ENCODE measurements at places on chromosomes 6 and 20. TPM values are rescaled to one million over a fixed set of nuclear protein-coding genes. Genes with fewer than 3 reads are reported as not detected.

DNA sequence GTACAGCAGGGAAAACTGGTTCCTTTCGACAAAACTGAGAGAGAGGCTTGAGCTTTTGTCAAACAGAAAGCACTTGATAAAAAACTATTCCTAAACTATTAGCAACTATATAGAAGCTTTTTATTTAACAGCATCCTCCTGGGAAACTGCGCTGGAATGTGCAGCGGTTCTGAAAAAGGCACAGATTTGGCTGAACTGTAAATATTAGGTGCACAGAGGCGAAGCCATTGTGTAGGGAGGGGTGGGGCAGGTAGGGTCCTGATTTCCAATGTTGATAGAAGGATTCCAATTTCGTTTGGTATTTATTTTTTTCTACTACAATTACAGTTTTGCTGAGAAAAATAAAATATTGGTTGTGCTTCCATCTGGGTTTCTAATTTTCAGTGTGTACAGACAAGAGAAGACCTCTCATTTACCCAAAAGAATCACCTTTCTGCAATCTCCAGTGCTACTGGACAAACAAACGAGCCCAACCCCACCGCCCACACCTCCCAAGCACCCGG lies 698 bp upstream of the SH3BGRL2 start:
- no peaks in the 10 kb centered on the region for H3K27me3 ChIP-seq
- H3K36me3 ChIP-seq: no peaks in the 10 kb centered on the region
- peak overlapping the region; percentile 70 for H3K4me3 ChIP-seq
- no peak overlapping the region for H3K27ac ChIP-seq

DNA sequence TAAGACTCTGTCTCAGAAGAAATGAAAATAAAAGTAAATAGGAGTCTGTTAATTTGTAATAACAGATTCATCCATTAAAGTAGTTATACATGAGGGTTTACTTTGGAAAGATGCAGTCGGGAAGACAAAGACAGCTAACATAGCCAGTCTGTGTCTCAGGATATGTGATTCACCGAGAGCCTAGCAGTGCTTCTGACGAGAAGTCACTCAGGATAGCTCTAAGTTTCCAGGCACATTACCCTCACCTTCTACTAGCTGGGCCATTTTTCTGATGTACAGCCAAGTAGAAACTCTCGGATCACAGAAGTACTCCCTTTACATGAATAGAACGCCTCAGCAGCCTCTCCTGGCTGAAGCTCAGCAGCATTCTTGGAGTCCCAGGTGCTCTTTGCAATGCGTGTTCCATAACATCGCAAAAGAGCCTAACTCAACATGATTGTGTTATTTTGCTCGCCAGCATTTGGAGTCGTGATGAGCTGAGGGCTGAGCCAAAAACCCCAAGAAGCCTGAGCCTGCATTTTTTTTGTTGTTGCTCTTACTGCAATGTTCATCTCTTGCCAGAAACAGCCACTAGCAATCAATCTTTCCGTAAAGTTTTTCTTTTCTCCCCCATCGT lies 22.4 kb upstream of the TASP1 start:
- H3K4me3 ChIP-seq: no peak overlapping the region
- H3K27ac ChIP-seq: no peak overlapping the region
- peaks cover 3% of the 10 kb centered on the region for H3K27me3 ChIP-seq
- no peaks in the 10 kb centered on the region for H3K4me1 ChIP-seq

DNA sequence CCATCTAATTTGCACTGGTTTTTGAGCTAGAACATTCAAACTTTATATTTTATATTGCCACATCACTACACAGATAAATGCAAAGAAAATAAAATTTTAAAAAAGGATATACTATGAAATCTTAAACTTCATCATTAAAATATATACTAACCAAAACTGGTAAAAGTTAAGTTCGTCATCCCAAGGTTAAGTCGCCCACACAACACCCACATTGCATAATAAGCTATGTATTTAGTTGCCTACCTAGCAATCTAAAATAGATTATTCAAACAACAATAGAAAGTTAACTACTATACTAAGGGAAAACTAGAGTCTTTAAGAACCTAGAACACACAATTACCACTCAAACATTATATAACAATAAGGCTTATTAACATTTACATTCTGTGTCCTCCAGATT lies 24.5 kb downstream of the PDE10A start:
- no peaks in the 10 kb centered on the region for H3K27me3 ChIP-seq
- no peak overlapping the region for H3K4me3 ChIP-seq
- H3K36me3 ChIP-seq: no peaks in the 10 kb centered on the region

- H3K27me3 ChIP-seq: no peaks in the 10 kb centered on the region
- no peak for DNase-seq
- H3K36me3 ChIP-seq: no peaks in the 10 kb centered on the region
- no peaks in the 10 kb centered on the region for H3K4me1 ChIP-seq
- no peak overlapping the region for H3K4me3 ChIP-seq
Observed at GRCh38 chr6:130797061-130797460, 30.1 kb upstream of the SMLR1 start.

The HAO1 gene
- total RNA-seq: 0.20 TPM

DNA sequence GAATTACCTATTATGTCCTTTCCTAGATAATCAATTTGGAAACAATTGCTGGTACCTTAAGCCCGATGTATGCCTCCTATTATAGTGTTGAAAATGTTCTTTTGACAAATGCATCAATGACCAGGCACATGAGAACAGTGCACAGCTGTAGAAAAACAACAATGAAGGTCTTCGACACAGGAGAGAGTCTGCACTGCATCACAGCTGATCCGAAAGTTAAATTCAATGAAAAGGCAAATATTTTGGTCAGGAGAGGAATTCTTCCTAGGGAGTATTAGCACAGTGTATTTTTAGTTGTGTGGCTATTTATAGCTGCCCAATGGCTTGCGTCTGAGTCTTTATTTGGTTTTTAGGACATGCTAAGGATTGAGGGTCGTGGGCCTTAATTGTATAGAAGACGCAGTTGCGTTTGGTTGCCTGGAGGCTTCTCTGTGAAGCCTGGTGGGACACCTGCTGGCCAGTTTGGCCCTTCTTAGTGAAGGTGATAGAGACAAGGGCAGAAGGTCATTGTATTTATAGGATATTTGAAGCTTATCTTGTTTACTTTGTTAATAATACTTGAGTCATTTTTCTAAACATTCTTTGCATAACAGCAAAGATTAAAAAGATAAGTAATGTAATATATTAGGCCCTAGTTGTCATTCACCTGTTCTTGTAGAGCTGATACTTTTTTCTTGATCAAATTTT lies 72.3 kb downstream of the CDYL start:
- H3K27me3 ChIP-seq: no peaks in the 10 kb centered on the region
- H3K4me1 ChIP-seq: peaks cover 4% of the 10 kb centered on the region
- H3K36me3 ChIP-seq: no peaks in the 10 kb centered on the region
- DNase-seq: no peak

- peak overlapping the region; percentile 33 for H3K27ac ChIP-seq
- H3K36me3 ChIP-seq: no peaks in the 10 kb centered on the region
- peaks cover 21% of the 10 kb centered on the region for H3K4me1 ChIP-seq
- no peaks in the 10 kb centered on the region for H3K27me3 ChIP-seq
Observed at GRCh38 chr20:6590891-6591637, 176.4 kb upstream of the BMP2 start.

DNA sequence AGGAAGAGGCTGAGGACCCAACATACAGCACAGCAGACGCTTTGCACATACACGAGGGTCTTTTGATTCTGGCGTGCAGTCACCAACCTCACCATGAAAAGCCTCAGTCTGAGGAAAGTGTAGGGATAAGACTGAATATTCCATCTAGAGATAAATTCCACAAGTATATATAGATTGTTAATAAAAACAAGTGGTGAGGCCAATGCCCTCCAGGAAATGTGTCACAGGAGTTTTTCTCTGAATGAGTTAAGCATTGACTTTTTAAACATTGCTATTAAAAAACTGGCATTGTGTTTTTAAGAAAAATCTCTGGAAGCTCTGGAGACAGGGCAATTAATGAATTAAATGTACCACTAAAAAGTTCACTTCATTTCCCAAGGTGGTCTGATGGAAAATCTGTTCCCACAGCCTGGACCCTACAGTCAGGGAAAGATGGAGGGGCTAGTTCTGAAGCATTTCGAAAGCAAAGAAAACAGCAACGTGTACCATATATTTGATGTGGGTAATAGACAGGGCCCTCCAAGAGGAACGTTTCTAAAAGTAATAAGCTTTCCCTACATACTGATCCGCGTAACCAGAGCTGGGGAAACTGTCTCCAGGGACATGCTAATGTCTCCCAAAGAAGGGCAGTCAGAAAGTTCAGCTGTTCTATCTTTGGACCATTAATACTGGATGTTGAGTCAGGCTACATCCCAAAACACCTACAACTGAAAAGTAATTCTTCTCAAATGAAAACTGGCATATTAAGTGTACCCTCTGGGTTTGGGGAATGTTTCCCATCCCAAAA lies 301.1 kb downstream of the FOXC1 start:
- no peaks in the 10 kb centered on the region for H3K27me3 ChIP-seq
- H3K4me1 ChIP-seq: peaks cover 8% of the 10 kb centered on the region
- no peak overlapping the region for H3K4me3 ChIP-seq
- no peaks in the 10 kb centered on the region for H3K36me3 ChIP-seq
- DNase-seq: no peak

- H3K36me3 ChIP-seq: no peaks in the 10 kb centered on the region
- no peaks in the 10 kb centered on the region for H3K27me3 ChIP-seq
- peaks cover 10% of the 10 kb centered on the region for H3K4me1 ChIP-seq
- no peak overlapping the region for H3K27ac ChIP-seq
Observed at GRCh38 chr20:62651285-62652021, 9.2 kb downstream of the SLCO4A1 start.

- peaks cover 28% of the 10 kb centered on the region for H3K36me3 ChIP-seq
- H3K4me3 ChIP-seq: no peak overlapping the region
- no peak overlapping the region for H3K27ac ChIP-seq
- H3K4me1 ChIP-seq: no peaks in the 10 kb centered on the region
Observed at GRCh38 chr6:158762787-158763433, 56.3 kb downstream of the EZR start.

DNA sequence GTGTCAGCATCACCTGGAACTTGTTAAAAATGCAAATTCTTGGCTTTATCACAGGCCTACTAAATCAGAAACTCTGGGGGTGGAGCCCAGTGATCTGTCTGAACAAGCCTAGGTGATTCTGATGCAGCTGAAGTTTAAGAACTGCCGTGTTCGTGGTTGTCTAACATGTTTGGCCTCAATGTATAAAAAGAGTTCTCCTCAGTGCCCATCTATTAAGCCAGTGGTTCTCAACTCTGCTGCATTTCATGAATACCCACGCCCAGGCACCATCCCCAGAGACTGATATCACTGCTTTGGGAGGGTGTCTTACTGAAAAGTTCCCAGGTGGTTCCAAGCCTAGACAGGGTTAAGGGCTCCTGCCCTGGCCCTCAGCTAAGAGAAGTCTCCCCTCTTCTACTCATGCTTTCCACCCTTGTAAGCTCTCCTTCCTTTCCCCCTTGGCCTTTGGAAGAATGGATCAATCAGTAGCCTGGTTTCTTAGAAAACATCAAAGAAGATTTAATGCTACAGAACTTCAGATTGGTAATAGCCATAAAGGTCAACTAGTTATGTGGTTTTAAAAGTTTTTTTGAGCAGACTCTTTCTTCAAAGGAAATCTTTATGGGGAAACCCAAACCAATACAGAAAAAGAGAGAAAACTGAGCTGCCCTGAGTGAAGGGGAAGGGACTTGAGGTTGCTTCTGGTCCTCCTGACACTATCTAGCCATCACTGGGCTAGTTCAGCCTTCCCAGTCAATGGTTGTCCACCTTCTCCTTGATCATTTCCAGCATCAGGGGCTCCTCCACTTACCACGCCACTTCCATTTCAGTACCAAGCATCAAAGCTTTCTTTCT lies 38.9 kb upstream of the TNFAIP3 start:
- no peak overlapping the region for H3K27ac ChIP-seq
- no peak overlapping the region for H3K4me3 ChIP-seq
- DNase-seq: no peak
- no peaks in the 10 kb centered on the region for H3K36me3 ChIP-seq

DNA sequence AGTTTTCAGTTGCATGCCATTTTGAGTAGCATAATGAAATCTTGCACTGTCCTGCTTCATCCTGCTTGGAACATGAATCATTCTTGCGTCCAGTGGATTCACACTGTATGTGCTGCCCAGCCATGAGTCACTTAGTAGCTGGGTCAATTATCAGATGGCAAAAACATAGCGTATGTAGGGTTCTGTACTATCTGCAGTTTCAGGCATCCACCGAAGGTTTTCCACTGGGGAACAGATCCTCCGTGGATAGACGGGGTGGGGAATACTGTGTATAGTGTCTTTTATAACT lies 61.4 kb downstream of the IL22RA2 start:
- no peaks in the 10 kb centered on the region for H3K27me3 ChIP-seq
- DNase-seq: peak; percentile 33
- no peaks in the 10 kb centered on the region for H3K4me1 ChIP-seq
- H3K36me3 ChIP-seq: no peaks in the 10 kb centered on the region
- H3K27ac ChIP-seq: no peak overlapping the region

The IDH3B gene
- total RNA-seq: 74.8 TPM

- H3K4me3 ChIP-seq: no peak overlapping the region
- H3K36me3 ChIP-seq: no peaks in the 10 kb centered on the region
- H3K27ac ChIP-seq: no peak overlapping the region
- no peaks in the 10 kb centered on the region for H3K4me1 ChIP-seq
- peaks cover 14% of the 10 kb centered on the region for H3K27me3 ChIP-seq
Observed at GRCh38 chr6:87897013-87897412, 150.6 kb upstream of the SPACA1 start.

- no peaks in the 10 kb centered on the region for H3K36me3 ChIP-seq
- no peak for DNase-seq
- H3K4me3 ChIP-seq: no peak overlapping the region
- H3K27me3 ChIP-seq: no peaks in the 10 kb centered on the region
- no peaks in the 10 kb centered on the region for H3K4me1 ChIP-seq
Observed at GRCh38 chr6:19370831-19371230, 466.3 kb upstream of the ID4 start.

DNA sequence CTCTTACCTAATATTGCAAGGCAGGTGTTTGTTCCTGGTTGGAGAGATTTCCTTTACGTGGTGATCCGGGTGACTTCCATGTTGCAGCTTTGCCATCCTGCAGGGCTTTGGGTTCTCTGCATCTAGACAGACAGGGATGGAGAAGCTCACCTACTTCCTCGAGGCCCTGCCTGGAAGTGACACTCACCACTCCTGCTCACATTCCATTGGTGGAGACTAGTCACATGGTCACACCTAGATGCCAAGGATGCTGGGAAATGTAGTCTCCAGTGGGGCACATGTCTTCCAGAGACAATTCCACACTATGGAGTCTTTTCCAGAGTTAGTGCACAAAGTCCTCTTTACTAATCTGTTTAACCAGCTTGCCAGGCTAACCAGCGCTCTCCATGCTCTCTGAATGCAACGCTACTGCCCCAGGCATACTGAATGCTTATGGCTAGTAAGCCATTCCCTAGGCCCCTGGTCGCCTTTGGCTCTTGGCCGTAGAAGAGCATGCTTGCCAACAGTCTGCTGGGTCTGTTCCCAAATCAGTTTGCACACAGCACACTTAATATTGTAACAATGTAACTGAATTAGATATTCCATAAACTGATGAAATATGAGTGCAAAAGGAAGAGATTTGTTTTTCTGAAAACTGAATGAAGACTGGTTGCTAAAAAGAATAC lies 6.7 kb upstream of the KCNK15 start:
- no peaks in the 10 kb centered on the region for H3K4me1 ChIP-seq
- H3K27me3 ChIP-seq: peaks cover 35% of the 10 kb centered on the region
- no peak overlapping the region for H3K27ac ChIP-seq
- H3K36me3 ChIP-seq: no peaks in the 10 kb centered on the region

- no peak overlapping the region for H3K27ac ChIP-seq
- no peaks in the 10 kb centered on the region for H3K4me1 ChIP-seq
- H3K4me3 ChIP-seq: no peak overlapping the region
- DNase-seq: no peak
- H3K27me3 ChIP-seq: no peaks in the 10 kb centered on the region
Observed at GRCh38 chr6:14573267-14573666, 455.7 kb downstream of the CD83 start.

The ZC2HC1B gene
- not detected for total RNA-seq

- no peak overlapping the region for H3K27ac ChIP-seq
- peak; percentile 25 for DNase-seq
- H3K36me3 ChIP-seq: no peaks in the 10 kb centered on the region
- no peaks in the 10 kb centered on the region for H3K27me3 ChIP-seq
- H3K4me3 ChIP-seq: no peak overlapping the region
Observed at GRCh38 chr6:25519856-25520255, 132.2 kb upstream of the SCGN start.

The ABT1 gene
- total RNA-seq: 17.3 TPM

Data from astrocyte (in vitro differentiated cells and primary cell).